GM23338 (cell line): ENCODE measurements at places on chromosomes 2 and 18.

DNA sequence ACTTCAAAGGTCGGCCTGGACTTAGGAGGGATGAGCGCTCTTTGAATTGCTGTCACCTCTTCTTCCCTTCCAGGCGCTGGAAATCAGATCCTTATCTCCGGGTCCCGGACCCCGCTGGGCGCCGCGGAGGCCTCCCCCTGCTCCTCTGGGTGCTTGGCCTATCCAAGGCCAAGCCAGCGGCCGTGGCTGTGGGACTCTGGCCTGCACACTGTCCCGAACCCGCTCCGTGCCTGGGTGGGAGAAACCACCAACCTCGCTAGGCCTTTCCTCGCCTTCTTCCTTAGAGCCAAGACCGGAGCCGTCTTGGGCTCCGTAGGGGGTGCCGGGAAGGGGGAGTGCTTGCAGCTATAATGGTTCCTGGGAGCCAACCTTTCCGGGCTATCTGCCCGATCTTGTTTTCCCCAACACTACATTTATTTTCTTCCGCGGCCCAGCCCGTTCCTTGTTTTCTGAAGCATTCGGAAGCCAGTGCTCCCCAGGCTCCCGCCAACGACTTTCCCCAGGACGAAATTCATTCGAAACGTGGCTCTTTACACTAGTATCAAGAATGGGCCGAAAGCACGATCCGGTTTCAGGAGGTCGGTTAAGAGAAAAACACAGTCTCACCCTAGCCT is 2.4 kb downstream of the OSR1 start:
- peak; percentile 54 for DNase-seq

GRCh38 chr2:224927646-224928173 is 114.6 kb downstream of the DOCK10 start:
- DNase-seq: no peak

GRCh38 chr2:16482460-16482859 is 183.2 kb downstream of the CYRIA start:
- DNase-seq: no peak

DNA sequence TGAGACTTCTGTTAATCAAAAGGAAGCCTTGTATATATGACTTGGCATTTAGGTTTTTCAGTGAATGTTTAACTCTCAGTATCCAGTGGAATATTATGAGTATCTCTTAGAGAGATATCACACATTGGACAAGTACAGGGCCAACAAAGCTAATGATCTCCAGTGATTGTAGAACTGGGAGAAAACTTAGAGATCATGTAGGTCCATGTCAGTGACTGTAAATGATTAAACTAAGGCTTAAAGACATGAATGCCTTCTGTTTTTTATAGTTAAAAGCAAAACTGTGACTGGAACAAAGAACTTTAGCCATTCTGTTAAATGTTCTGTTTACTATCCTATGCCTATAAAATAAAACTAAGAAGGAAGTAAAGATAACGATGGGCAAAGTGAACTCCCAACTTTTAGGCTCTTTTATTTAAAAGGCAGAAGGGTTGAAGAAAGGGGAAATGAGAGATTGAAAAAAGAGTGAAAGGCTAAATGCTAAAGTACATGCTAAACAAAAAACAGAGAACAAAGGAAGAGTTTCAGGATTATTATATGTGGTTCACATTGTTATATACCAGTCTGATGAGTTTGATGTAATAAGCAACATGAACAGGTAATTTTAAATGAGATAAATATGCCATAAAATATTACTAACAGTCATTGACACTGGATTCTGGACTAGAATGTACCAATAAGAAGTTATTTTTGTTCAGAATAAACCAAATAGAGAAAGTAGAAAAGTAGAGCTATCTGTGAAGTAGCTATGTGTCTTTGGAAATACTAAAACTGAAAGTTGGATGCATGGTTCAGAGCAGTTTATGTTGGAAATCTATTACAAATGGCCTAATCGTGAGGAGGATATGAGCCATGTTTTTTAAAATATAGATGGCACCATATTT is 37.1 kb upstream of the TNFRSF11A start:
- DNase-seq: no peak

GRCh38 chr2:121263996-121264715 is 20.8 kb downstream of the TFCP2L1 start:
- no peak for DNase-seq

GRCh38 chr2:52294628-52295027 is 1262.7 kb upstream of the NRXN1 start:
- no peak for DNase-seq

GRCh38 chr2:62305421-62306176 is 109.7 kb downstream of the B3GNT2 start:
- DNase-seq: no peak

DNA sequence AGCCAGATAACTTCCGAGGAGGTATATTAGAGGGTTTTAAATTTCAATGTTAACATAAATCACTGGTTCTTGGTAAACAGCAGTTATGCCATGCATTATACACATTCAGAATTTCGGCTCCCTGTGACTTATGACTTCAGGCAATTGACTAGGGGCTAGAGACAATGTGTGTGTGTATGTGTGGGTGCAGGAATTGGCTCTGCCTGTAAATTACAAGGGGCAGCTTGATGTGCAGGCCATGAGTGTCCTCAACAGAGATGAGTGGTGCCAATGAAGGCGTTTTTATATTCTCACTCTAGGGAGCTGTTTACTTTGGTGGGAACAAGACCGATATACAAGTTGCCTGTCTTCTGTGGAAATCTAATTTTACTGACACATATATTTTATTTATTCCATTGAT is 161.6 kb downstream of the CSRNP3 start:
- no peak for DNase-seq

DNA sequence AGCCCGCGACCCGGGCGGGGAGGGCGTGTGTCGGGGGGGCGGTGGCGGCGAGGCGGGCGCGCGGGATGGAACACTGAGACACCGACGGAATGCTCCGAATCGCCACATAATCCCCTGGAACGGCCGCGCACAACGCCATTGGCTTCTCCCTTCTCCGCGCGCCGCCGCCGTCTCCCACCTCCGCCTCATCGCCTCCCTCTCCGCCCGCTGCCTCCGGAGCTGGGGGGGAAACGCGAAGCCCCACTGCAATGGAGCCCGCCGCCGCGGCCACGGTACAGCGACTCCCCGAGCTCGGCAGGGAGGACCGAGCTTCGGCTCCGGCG is at the start of gene PHLPP1:
PHLPP1 (plus strand) TSS at position 106 of the 323 bp plus-strand sequence; CDS start at position 249, 143 bp downstream.
- no peak for DNase-seq

GRCh38 chr2:5121642-5122041 is 570.5 kb upstream of the SOX11 start:
- DNase-seq: peak; percentile 23

DNA sequence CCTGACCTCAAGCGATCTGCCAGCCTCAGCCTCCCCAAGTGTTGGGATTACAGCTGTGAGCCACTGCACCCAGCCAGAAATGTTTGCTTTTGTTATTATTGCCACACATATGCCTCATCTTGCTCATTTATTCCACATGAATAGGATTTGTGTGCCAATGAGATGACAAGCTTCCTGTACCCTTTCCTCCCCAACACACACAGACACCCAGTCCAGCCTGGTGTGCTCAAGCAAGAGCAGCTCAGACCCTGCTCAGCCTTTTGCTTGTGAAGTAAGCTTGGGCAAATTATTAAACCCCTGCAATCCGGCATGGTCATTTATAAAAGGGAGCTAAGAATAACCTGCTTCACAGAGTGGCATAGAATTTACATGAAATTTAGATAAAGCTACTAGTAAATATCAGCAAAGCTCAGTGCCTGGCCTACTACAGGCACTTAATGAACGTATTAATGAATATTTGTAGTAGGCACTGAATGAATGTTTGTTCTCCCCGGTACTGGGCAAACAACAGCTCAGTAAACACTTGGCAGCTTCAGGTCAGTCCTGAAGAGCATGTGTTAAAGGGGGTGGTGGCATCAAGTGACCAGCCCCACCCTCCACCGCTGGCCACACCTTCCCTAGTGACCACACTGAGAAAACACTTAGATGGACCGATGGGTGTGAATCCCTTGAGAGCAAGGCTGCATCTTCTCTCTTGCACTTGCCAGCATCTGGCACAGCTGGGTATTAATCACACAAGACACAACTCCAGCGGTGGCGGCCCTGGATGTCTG is 280.2 kb downstream of the SRBD1 start:
- no peak for DNase-seq

- no peak for DNase-seq
Measured at GRCh38 chr2:205654878-205655605, 27.3 kb upstream of the NRP2 start.

GRCh38 chr18:63309422-63309821 is 10.1 kb downstream of the BCL2 start:
- no peak for DNase-seq

DNA sequence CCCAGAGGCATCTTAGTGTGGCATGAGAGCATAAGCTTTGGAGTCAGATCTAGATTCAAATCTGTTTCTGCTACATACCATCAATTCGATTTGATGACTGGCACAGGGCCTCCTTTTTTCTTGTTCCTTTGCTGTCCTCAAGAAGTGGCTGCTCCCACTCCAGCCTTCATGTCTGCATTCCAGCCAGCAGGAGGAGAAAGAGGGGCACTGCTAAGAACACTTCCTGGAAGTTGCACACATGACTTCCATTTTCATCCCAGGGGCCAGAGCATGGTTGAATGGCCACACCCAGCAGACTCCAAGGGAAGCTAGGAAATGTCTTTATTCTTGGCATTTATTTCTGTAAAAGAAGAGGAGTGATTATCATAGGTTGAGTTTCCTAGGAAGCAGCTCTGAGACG is 50.4 kb downstream of the EML6 start:
- DNase-seq: peak; percentile 71

- DNase-seq: no peak
Measured at GRCh38 chr18:51070545-51070944, 40.5 kb downstream of the SMAD4 start.

- no peak for DNase-seq
Measured at GRCh38 chr18:1048032-1048431, 143.4 kb downstream of the ADCYAP1 start.

GRCh38 chr2:42828487-42829425 is 36.4 kb upstream of the HAAO start:
- DNase-seq: peak; percentile 91

GRCh38 chr2:218017211-218018053 is 14.6 kb upstream of the TNS1 start:
- DNase-seq: no peak

GRCh38 chr2:19124135-19124534 is 234.3 kb downstream of the OSR1 start:
- no peak for DNase-seq

- DNase-seq: no peak
Measured at GRCh38 chr2:44097322-44097907, 71.3 kb upstream of the PPM1B start.

GRCh38 chr2:30115141-30115980 is 31.4 kb upstream of the YPEL5 start:
- DNase-seq: peak; percentile 90

DNA sequence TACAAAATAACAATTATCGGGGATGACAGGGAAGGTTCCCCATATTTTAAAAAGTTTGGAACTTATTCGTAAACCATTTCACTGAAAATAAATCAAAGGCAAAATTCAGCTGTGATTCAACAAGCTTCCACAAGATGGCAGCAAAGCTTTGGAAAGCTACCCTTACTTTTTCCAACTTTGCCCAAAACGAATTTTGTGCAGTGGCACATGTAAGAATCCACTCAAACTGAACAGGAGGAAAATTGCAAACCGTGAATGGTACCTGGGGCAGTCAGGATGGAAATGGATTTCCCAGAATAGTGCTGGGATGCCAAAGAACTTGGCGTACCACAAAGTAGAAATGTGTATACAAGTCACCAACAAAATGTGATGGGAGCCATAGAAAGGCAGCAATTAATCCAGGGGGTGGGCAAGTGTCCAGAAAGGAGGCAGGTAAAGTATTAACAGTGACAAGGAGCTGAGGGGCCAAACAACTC is 10.7 kb downstream of the RPL31 start:
- peak; percentile 53 for DNase-seq

GRCh38 chr2:31110998-31111397 is 27.2 kb downstream of the GALNT14 start:
- DNase-seq: no peak

DNA sequence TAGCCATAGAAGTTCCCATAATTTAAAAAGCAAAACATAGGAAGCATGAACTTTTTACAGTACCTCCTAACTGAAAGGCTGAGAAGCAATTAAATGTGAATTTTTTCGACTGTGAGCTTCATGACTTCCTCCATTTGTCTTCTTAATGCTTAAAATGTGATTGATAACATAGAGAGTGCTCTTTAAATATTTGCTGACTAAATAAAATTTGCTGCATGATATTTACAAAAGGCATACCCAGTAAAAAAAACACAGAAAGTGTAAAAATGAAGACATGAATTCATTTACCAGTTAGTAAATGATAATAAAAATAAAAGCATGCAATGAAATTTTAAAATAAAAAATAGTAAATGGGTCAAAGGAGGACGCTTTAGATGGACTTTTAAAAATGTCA is 21.9 kb downstream of the STAT4 start:
- no peak for DNase-seq

GRCh38 chr2:136162438-136162837 is 44.5 kb upstream of the CXCR4 start:
- no peak for DNase-seq

GRCh38 chr18:78368726-78369125 is 610.9 kb upstream of the SALL3 start:
- DNase-seq: no peak

GRCh38 chr2:214569419-214570035 is 158.7 kb downstream of the VWC2L start:
- DNase-seq: no peak

DNA sequence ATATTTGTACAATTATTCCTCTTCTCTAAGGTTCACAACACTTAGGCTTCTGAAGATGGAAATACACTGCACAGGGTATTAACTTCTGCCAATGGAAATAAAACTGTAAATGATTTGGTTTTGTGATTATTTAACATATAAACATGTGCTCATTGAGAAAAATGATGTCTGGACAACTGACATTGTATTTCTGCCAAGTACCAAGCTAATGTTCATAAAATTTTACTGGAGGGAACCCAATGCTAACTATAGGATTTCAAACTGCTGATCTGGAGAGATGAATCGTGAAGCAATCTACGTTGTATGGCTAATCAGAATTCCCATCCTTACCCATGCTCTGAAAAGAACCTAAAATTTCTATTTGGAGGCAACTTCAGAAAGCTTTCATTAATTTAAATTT is 279.7 kb downstream of the NRXN1 start:
- DNase-seq: no peak

- no peak for DNase-seq
Measured at GRCh38 chr2:6577960-6578359, 287.7 kb downstream of the CMPK2 start.

DNA sequence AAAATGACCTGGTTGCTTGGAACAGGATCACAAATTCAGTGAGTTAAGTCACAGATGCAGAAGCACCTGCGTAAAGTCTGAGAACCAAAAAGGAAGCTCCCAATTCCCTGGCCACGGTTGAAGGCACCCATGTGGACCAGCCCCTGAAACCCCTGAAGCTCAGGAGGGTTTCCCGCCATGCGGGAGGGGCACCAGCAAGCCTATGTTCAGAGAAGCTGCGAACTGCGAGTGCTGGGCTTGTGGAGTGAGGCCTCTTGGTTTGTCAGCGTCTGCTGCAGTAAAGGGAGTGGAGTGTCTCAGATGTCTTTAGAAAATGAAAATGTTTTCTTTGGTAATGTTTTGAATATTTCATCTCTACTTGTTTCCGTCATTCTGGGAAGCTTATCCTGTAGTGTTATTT is 16.1 kb upstream of the ACKR3 start:
- no peak for DNase-seq

GRCh38 chr2:132489150-132489549 is 72.5 kb downstream of the GPR39 start:
- DNase-seq: peak; percentile 73
